Activated naive CD4-positive, alpha-beta T cell (primary cell): ENCODE measurements at places on chromosomes 11 and 22.

GRCh38 chr11:116715383-116715782 is 57.4 kb downstream of the BUD13 start:
- DNase-seq: no peak

GRCh38 chr22:48141301-48141700 is 1378.9 kb downstream of the TBC1D22A start:
- no peak for DNase-seq

DNA sequence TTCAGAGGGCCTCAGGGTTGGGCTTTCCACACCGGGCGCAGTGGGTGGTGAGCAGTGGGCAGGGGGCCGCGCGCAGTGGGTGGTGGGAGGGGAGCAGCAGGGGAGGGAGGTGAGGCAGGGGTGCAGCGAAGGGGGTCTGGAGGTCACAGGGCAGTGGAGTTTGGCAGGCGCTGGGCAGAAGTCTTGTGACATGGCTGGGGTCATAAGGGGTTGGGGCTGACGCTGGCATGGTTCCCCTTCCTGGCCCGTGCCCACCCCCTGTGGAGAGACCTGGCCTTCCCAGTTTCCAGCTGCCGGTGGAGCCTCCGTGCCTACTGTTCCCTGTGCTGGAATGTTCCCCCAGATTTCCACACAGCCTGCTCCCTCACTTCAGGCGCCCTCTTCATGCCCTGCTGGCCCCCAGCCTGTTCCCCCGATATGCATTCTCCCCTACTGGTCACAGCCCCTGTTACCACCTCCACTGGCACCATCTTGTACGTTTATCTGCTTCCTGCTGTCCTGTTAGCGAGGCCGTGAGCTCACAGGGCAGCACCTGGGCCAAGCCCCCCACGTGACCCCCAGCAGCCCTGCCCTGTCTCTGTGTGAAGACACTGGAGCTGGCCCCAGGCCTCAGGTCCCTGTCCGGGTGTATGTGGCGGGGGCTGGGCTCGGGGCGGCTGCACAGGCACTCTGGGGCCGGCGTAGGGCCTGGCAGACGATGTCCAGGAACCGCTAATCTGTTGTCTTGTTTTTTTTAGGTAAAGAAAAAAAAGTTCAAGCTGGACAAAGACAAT is 111.6 kb downstream of the KCNQ1OT1 start:
- DNase-seq: no peak

DNA sequence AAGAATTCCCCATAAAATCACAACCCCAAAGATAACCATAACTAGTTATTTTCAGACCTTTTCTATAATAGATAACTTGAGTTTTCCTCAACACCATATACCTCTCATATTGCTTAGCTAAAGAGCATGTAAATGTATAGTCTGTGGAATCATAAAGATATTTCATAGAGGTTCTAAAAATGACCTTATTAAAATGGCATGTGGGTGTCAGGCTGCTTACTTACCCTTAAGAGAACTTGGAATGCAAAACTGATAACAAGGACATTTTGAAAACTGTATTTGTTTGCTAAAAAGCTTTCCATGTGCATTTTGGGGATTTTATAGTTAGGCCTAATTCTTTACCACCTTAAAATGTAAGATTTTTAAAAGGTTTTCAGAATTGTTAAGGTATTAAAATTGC is 4.7 kb downstream of the SIK2 start:
- no peak for DNase-seq

DNA sequence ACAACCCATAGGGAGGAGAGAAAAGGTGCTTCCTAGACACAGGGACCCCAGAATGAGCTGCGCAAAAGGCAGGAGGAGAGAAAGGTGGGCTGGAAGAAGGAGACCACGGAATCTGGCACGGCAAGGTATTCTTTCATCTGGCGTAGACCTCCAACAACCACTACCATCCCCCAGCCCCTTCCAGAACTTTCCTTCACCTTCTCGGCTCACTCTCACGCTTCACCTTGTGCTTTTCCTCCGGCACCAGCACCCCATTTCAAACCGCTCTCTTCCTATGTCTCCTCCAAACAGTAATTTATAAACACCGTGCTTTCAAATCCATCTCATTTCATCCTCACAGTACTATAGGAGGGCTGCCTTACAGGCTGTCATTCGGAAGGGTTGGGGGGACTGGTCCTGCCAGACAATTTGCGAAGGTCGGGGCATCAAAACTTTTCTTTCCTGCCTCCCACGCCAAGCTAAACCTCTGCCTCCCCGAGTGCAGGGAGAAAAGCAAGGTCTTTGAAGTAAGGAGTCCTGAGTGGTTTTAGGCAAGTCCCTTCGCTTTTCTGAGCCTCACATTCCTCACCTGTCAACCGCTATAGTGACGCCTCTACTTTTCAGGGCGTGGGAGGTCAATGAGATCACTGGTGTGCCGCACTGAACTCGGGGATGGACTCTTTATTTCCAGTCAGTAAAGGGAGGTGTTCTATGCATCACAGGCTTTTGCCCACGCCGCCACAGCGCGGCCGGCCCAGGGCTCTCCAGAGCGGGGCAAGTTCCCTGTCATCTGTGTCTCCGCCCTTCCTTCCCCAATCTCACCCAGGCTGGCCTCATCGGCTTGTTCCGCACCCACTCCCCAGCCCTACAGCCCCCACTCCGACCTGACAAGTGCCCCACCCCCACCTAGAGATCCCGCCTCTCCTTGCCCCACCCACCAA is 800 bp downstream of the KCTD21 start:
- DNase-seq: no peak

GRCh38 chr11:83693306-83693992 is 407.3 kb upstream of the CCDC90B start:
- DNase-seq: no peak

DNA sequence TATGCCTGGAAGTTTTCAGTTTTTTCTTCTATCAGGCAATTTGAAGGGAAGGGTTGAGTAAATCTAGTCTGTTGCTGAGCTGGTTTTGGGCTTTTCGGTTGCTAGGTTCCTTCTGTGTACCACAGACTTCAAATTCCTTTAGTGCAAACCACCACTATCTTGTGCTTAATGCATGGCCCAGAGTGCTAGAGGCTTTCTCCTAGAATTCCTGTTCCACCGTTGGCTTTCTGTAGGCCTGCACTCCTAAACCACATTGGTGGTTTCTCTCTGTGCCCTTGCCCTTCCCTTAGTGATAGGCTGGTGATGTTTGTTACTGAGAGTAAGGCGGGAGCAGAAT is 47.1 kb upstream of the CTSC start:
- no peak for DNase-seq

- no peak for DNase-seq
These were observed 930.7 kb downstream of the BRD1 start for GRCh38 chr22:48896766-48897644.

DNA sequence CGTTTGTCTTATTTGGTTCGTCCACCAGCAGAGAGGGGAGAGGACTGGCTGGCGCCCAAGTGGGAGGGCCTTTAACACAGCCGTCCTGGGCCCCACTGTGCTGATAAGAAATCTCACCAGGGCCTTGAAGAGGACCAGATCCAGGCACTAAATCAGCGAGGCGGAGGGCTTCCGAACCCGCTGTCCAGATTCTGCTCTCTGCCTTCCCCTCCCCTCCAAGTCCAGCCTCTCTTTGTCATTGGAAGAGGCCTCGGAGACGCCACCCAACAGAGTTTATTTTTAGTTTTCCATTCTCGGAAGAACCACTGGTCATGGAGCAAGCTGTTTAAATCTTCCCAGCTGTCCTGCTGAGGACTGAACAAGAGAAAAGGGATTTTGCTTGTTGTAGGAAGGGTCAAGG is 9.3 kb upstream of the FXYD6 start:
- no peak for DNase-seq

GRCh38 chr11:68690671-68691401 is 6.5 kb downstream of the GAL start:
- DNase-seq: no peak

DNA sequence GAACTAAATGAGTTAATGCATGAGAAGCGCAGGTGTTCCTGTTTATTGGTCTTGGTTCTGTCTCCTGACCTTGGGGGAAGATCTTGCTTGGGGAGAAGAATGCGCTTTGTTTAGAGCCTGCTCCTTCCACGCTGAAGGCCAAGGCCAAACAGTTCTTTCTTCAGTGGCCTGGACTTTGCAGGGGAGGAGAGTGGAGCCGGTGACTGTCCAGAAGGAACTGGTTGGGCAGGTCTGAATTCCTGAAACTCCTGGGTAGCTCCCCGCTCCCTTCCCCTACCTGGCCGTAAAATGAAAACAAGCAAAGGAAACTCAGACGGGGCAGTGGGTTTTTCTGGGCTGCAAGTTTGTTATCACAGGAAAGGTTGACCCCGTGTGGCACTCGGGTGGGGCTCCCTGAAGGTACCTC is 3.6 kb downstream of the ARHGAP8 start:
- DNase-seq: no peak

DNA sequence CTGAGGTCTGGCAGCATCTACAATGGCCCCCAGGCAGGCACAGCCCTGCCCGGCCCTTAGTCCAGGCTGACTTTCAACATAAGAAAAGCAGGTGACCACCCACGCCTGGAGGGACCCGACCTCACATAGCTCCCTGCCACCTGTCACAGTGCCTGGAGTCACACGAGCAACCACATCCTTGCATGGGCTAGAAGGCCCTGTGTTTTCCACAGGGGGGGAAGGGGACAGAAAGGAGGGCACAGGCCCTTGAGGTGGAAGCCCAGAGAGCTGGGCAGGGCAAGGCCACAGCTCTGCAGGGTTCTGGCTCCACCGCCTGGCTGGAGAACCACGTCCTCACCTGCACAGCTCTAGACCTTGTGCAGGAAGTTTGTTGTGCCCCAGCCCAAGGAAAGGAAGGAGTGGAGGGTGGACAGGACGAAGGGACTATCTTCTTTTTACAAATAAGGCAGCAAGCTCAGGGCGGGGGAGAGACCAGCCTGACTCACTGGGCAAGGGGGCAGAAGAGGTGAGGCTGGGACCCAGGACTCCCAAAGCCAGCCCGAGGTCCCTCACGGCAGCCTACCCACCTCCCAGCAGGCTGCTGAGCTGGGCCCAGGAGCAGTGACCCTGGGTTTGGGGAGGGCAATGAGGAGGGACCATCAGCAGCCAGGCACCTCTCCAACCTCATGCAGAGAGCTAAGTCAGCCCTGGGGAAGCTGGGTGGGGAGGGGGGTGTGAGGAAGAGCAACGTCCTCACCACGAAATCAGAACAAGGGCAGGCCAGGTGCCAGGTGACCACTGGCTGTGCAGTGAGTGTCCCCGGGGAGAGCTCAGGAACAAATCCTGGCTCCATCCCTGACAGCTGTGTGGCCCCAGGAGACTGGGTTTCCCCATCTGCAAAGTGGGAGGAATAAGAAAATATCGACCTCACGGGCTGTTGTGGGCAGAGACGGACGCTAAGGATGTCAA is 4.3 kb downstream of the C1QTNF6 start:
- DNase-seq: no peak

GRCh38 chr11:20087118-20087521 is 73.2 kb downstream of the DBX1 start:
- DNase-seq: no peak

GRCh38 chr22:22981670-22982571 is 88.4 kb upstream of the GNAZ start:
- no peak for DNase-seq

- no peak for DNase-seq
These were observed 7.7 kb upstream of the FLI1 start for GRCh38 chr11:128686021-128686741.

DNA sequence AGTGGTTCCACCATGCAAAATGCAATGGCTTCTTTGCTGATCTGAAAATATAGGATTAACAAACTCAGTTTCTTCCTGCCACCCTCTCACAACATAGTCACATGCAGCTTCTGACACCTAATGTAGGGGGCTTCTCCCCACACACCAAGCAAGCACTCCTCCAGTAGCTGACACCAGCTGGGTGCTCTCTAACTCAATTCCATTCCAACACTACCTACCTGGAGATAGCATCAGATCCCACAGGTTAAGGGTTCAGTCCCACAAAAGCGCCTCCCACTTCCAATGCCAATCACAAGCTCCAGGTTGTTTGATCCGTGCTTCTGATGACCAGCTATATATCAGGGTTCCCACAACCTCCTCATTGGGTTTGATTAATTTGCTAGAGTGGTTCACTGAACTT is 31.8 kb upstream of the NNMT start:
- no peak for DNase-seq

GRCh38 chr11:42257534-42257933 is 798.1 kb upstream of the LRRC4C start:
- no peak for DNase-seq

GRCh38 chr22:22168190-22168940 is 76.2 kb upstream of the VPREB1 start:
- DNase-seq: no peak

DNA sequence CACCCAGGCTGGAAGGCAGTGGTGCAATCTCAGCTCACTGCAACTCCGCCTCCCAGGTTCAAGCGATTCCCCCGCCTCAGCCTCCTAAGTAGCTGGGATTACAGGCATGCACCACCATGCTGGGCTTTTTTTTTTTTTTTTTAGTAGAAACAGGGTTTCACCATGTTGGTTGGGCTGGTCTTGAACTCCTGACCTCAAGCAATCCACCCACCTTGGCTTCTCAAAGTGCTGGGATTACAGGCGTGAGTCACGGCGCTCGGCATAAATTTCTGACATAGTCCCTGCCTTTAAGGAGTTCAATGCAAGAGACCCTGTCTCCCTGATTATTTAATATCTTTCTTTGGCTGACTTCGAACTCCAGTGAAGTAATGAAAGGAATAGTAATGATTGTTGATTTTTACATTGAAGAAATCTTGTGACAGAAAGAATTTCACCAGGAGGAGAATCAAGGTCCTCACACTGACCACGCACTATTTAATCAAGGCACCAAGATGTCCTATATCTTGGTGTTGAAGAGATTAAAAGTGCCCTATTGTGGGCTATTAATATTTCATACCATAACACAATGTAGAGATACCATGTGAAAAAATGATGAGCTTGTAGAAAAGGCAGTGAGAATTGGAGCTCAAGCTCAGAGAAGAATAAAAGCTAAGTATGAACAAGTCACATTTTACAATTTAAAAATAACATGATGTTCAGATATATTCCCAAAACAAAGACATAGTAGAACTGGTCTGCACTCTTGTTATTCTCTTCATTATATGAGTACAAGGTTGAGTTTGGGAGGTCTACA is 71.6 kb upstream of the BLID start:
- DNase-seq: no peak

DNA sequence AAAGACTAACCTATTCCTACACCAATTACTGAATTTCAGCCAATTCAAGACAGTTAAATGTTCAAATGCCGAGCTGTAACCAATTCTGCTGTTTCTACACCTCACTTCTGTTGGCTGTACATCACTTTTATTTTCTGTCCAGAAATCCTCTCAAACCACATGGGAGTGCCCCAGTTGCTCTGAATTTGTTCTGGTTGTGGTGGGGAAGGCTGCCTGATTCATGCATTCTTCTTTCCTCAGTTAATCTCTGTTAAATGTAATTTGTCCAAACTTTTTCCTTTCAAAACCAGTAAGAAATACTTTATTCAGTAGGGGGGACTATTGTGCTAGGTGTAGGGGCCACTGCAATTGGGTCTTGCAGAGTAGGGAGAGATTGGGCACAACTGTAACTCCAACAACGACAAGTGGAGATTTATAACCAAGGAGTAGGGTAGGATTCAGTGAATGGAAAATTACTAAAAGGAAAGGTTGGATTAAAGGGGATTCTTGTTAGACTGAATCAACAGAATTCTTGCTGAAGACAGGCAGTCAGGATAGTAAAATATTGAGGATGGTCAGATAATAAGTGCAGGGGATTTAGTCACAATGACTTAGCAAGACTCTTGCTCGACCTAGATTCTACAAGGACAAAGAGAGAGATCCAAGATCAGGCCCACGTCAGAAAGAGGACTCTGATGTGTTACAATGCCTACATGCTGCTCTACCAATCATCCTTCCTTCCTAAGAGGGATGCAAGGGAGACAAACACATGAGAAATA is 593.5 kb upstream of the FAT3 start:
- DNase-seq: no peak

GRCh38 chr11:74195828-74196227 is 24.7 kb downstream of the PPME1 start:
- no peak for DNase-seq
